ENCODE measurements at places on chromosomes 4 and X.

- no peak for DNase-seq
Observed at GRCh38 chr4:158778156-158778711, 9.4 kb downstream of the FNIP2 start.

DNA sequence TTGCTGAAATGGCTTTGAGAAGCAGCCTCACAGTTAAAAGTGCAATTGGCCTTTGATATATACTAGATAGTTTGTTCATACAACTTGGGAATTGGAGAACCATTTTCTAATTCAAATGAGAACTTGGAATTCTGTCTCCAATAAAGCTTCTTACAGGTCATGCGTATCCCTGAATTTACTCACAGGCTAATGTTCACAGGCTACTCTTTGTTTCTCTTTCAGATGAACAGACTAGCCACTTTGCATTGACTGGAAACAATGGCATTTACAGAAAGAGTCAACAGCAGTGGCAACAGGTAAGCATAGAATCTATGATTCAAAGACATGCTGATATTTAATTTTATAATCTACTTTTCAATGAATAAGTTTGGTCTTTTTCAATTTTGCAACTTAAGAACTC, 13.5 kb downstream of the AFF1 start:
- DNase-seq: no peak

DNA sequence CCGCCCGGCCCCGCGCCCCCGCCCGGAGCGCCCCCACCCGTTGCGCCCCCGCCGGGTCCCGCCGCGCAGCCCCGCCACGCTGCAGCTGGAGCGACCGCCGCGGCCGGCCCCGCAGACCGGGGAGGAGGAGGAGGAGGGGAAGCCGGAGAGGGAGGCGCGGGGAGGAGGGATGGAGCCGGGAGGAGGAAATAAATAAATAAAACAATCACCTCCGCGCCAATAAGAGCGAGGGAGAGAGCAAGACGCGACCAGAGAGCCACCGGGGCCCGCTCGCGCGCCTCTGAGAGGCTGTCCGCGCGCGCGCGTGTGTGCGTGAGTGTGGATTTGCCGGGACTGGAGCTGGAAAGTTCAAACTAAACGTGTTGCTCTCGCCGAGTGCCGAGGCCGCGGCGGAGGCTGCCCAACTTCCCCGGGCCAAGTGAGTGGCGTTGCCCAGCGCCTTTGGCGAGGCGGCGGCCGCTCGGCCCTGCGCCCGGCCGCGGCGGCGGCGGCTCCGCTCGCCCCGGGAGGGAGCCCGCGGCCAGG, 2184.4 kb upstream of the TENM3 start:
- DNase-seq: peak; percentile 49

- DNase-seq: no peak
Observed at GRCh38 chr4:17030543-17030942, 132.1 kb upstream of the LDB2 start.

- DNase-seq: no peak
Observed at GRCh38 chr4:7530932-7531639, 96.4 kb upstream of the PSAPL1 start.

GRCh38 chr4:188984518-188984917, 845.3 kb downstream of the TRIML1 start:
- DNase-seq: no peak

GRCh38 chr4:3414421-3415279, 27.1 kb upstream of the HGFAC start:
- DNase-seq: no peak

GRCh38 chr4:37881811-37882210, 9.1 kb upstream of the TBC1D1 start:
- no peak for DNase-seq

- no peak for DNase-seq
Observed at GRCh38 chr4:123843137-123843536, 446.5 kb downstream of the SPRY1 start.

GRCh38 chr4:80365928-80366327, 30.4 kb downstream of the CFAP299 start:
- DNase-seq: peak; percentile 77

GRCh38 chrX:77431227-77431626, 16.0 kb upstream of the FGF16 start:
- peak; percentile 81 for DNase-seq

DNA sequence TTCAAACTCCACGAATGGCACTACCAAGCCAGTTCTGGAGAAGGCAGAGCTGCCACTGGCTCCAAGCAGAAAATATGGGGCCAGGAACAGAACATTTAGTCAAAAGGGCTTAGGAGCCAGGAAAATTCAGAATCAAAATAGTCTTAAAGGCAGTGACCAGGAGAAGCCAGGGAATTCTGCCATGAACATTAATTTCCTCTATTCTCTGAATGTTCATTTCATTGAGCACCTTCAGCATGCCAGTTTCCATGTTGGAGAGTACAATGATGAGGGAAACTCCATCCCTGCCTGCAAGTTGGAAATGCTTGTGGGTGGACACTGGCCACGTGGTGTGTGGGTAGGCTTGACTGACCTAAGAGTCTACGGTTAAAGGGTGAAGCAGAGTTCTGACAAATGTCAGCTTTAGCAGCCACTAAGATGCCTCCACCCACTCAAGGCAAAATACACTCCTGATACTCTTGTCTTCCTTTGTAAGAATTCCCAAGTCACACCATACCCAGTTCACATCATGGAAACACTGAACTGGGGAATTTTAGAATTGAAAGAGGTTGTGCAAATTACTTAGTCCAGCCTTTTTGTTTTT, 190.1 kb upstream of the C1QTNF7 start:
- no peak for DNase-seq

GRCh38 chr4:122744229-122744628, 11.7 kb downstream of the BBS12 start:
- DNase-seq: no peak

DNA sequence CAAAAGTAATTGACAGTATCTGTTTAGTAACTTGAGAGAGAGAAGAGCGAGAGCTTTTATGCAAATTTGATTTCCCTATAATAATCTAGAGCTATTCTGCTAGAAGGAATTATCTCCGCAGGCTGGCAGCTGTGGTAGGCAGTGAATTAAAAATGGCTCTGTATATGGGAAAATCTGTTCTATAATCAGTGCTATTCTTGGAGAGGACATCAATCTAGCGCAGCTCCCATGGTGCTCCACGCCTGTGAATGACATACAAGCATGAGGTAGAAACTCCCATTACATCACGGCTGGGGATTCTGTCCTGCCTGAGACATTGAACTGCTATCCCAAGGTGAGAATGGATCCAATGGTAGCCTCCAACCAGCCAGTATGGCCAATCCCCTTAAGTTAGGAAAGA, 179.0 kb downstream of the DHX15 start:
- no peak for DNase-seq

DNA sequence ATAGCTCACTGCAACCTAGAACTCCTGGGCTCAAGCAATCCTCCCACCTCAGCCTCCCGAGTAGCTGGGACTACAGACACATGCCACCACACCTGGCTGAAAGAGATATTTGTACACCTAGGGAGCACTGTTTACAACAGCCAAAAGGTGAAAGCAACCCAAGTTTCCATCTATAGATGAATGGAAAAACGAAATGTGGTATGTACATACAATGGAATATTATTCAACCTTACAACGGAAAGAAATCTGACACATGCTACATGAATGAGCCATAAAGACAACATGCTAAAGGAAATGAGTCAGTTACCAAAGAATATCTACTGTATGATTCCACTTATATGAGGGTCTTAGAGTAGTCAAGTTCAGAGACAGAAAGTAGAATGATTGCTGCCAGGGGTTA, 52.2 kb downstream of the ABCG2 start:
- no peak for DNase-seq

Measured in NCI-H82 (cell line).